Motor neuron (in vitro differentiated cells): ENCODE measurements at places on chromosomes 2 and 18. TPM values are rescaled to one million over a fixed set of nuclear protein-coding genes. Genes with fewer than 3 reads are reported as not detected.

GRCh38 chr18:79426376-79427300, 30.9 kb downstream of the NFATC1 start:
- no peak for ATAC-seq

DNA sequence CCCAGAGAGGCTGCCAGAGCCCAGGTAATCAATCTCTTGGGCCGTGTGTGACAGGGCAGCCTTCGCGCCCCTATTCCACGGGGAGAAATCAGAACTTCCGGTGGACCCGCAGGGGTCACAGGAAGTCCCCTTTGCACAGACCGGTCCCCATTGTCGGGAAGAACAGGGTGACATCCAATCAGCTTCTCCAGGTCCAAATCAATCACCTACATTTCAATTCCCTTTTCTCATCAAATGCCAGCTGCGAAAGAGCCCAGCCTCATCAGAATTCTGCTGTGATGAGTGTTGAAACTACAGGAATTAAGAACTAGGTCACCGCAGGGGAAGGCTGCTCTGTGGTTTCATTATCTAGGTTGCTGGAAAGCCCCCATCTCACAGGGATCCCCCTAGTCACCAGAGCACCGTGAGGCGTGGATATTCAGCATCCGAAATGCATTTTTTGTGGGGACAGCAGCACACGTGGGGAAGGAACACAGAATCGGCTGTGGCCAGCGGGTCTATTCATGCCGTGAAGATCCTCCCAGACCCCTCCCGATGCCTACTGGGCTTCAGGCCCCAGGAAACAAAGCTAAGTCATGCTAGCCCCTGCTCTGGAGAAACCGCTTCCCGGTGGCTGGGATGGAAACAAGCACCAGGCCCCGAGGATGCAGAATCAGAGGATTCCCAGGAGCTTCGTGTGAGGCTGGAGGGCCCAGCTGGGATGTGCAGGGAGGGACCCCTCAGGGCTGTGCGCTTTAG, 193.7 kb upstream of the ID2 start:
- ATAC-seq, result peak; percentile 90

GRCh38 chr2:176189681-176190641, 1.5 kb downstream of the HOXD1 start:
- ATAC-seq, result no peak

DNA sequence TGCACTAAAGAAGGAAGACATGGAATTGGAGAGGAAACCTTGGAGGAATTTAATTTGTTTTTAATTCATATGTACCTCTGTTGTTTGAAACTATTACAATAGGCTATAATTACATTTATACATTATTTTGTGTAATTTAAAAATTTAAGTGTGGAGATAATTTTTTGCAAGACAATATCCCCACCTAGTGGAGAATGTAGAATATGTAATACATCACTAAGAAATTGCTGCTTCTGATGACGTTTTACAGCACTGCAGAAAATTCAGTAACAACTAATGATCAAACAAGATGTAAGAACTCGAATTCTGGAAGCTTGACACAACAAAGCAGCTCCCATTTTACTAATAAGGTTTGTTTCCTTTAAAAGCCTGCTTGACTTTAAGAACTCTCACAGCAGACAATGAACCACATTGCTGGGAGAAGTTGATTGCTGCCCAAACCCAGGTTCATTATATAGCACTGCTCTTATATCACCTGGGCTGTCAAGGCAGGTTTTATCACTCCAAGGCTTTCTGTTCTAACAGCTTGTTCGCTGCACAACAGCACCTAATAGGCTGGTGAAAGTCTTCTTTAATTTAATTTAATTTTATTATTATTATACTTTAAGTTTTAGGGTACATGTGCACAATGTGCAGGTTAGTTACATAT, 53.4 kb downstream of the THADA start:
- no peak for ATAC-seq

DNA sequence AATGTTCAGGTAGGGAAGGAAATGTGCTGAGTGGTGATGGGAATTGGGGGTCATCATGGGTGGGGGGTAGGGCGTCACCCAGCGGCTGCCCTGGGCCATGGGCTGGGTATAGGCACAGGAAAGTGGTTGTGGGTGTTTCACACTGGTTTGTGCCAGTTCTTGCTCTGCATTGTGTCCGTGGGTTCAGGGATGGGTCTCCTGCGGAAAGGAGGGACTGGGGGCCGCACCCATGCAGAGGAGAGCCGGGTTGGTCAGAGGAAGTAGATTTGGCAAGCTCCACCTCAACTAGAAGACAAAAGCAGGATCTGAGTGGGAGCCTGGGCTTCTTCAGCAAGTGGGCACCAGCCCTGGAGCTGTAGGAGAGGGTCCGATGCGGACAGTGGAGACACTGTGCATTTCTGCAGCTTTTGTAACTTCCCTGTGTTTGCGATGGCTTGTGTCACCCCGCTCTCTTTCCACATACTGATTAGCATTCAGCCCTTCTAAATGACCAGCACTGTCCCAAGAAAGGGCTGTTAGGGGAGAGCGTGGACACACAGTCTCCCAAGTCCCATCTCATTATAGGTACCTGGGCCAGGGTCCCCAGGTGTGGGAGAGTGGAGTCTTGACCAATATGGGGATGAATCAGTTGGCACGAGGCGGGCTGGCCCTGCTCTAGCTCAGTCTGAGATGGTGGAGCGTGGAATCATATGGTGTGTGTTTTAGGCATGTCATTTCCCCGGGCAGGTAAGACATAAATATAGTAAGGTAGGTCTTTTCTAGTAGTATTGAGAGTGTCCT, 67.2 kb downstream of the LRRFIP1 start:
- ATAC-seq, result no peak

DNA sequence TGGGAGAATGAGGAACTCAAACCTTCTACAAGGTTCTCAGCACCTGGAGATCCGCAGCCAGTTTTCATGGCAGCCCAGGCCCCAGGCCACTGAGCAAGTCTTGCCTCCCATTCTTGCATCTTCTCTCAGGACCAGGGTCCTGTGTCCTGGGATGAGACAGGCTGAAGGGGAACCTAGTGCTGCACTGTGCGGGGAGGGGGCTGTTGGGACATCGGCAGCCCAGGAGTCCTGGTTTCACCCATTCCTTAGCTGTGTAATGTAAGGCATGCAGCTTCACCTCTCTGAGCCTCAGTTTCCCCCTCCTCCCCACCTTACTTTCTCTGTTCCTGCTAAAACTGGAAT, 43.9 kb downstream of the TNS1 start:
- ATAC-seq, result no peak

GRCh38 chr2:158677542-158677941, 117.6 kb upstream of the DAPL1 start:
- ATAC-seq, result peak; percentile 61

DNA sequence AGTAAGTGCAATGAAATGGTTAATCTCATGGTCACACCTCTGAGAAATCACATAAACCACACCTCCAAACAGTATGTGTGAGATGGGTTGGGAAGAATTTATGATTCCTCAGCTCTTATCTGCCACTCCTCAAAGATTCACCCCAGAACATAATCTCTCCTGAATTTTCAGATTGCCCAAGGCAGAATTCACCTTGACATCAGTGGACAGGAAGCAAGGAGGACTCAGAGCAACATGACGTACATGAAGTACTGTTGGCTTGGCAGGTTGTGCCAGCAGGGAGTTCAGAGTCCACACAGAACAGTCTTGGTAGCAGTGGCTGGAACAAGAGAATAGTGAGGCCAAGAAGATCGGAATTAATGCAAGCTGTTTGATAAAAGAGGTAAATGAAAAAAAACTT, 31.7 kb upstream of the CYBRD1 start:
- no peak for ATAC-seq

DNA sequence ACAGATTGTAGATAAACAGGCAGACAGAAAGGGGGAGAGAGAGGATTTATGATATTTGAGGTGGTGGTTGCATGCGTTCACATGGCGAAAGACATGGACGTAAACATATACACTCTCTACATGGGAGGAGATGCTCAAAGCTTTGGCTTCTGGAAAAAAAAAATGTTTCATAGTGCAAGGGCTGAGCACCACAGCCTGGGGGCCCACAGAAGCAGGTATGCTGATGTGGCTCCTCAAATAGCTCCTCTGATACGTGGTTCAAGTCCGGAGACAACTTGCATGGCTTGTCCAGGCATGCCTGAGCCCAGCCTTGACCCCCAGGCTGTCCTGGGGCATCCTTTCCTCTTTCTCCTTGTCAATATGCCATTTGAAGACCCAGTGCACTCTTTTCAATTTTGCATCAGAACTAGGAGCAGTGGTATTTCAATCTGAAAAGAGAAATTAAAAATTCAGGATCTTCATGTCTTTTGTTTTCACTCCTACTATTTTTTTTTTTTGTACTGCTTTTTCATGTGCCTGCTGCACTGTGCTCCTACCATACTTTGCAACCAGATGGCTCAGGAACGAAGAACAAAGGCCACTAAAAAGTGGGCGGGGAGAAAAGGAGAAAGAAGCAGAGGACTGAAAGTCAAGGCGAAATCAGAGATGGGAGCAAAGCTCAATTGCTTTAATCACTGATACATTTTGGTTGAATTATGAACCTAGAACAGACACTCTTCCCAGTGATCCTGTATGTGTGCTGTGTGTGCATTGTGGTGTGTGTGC, 495.7 kb upstream of the TCF4 start:
- peak; percentile 23 for ATAC-seq

GRCh38 chr2:224946895-224947294, 95.4 kb downstream of the DOCK10 start:
- ATAC-seq, result no peak

DNA sequence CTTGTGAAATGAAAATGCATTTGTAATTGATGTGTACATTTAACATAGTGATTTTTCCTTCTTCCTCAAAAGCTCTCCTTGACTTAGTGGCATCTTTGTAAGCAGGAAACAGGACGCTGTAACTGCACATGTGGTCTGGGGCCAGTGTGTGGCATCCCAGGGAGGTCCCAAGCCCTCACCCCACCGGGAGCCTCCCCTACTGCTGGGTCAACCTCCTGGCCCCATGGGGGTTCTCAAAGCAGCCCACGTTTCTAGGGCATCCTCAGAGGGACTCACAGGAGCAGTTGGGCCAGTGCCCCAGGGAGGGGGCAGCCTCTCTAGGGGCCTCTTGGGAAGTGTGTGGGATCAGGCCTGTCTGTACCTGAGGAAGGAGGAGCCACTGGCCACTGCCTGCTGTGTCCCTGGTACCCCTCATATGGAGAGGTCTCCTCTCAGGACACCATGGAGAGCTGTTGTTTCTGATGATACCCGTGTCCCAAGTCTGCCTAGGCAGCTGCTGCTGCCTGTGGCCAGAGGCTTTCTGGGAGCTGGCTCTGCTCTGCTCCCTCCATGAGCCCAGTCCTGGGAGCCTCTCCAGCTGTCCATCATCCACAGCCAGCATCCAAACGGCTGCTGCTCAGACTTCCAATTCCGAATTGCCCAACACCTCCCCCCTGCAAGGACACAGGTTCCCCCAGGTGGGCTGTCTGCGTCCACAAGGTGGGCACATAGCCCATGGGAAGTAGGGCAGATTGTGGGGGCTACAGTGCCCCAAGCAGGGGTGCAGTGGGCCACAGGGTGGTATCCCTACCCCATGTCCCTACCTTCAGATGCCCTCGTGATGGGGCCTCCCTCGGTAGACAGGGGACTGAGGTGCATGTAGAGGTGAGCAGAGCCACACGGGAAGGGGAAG, 13.4 kb downstream of the ARHGEF4 start:
- ATAC-seq, result no peak

GRCh38 chr2:230893338-230893737, 28.6 kb downstream of the ITM2C start:
- ATAC-seq, result no peak

DNA sequence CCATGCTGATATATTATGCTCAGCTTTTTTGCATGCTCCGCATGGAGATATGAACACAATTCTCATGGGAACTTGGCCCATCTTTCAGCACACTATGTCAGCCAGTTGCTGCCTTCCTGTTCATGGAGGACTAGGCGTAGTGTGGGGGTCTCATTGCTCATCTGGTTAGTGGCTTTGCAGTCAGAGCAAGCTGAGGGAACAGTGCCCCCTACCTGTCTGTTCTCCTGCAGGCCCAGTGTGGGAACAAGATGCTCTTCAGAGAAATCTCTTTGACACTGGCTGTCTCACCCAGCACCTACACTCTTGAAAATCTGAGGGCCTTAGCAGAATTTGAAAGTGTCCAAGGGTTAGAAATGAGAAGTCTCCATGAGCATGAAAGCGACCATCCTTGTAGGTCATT, 47.1 kb downstream of the SPTBN1 start:
- peak; percentile 18 for ATAC-seq

DNA sequence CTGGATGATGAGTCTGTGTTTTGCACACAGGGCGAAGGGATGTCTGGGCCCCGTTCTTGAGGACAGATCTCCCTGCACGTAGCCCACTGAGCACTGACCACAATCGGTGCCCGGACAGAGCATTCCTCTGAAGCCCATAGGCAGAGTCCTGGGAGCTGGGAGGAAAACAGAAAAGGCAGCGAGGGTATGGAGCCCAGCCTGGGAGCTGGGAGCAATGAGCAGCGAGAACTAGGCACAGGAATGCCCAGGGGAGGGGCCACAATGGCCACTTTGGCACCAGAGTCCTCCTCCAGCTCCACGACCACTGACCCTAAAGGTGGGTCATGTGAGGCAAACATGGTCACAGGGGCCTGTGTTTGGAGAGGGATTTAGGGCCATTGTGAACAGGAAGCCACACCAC, 333.9 kb downstream of the EIPR1 start:
- no peak for ATAC-seq

DNA sequence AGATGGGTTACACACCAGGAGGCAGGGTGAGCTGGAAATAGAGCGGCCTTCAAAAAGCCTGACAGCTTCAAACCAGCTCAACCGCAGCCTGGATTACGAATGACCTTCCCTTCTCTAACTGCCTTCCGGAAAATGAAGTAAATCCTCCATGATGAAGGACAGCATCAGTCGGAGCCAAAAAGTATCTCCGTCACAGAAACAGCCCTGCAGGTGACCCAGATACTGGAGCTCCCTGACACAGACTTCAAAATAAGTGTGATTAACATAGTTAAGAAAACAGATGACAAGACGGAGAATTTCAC, 10.3 kb upstream of the CIB4 start:
- no peak for ATAC-seq

DNA sequence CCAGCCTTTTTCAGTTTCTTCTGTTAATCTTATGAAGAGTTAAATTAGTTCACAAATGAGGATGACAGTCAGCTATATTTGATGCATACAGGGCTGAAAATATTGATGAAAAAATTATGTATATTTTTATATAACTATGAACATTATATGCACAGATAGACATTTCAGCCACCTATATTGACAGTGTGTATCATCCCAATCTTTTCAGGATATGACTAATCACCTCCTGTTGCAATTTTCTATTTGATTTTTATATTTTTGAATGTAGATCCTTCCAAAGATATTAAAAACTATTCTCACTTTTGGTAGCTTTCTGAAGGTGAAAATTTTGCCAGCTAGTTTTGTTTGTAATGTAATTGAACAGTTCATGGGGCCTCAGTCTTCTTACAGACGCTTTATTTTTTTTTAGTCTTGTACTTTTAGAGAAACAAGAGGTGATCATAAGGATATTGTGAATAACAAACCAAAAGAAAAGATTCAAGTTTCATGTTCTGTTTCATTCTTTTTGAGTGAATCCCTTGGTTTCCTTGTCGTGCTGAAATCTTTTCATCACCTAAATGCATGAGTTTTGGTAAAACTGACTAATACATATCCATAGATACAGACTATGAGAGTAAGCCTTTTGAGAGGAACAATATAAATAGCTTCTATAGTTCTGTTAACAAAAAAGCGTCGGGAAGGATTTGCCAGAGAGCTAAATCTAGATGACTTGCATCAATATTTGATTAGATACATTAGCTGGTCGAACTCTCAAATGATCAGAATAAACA, 123.1 kb downstream of the ARHGAP15 start:
- ATAC-seq, result no peak

ANKRD30BL gene
- 0.87 and 1.2 TPM in 2 replicates for total RNA-seq

CERKL gene
- 8.3 and 9.4 TPM in 2 replicates for total RNA-seq

SERPINB4 gene
- 0.29 TPM in 1 of 2 replicates, not detected in the other for total RNA-seq

MOB4 gene
- total RNA-seq, result 44.7 and 46.2 TPM in 2 replicates

ATOH8 gene
- 1.2 and 1.5 TPM in 2 replicates for total RNA-seq

ZNF2 gene
- 5.5 and 6.5 TPM in 2 replicates for total RNA-seq

RAX gene
- total RNA-seq, result 0.41 and 1.1 TPM in 2 replicates

NLRC4 gene
- 0.98 and 1.3 TPM in 2 replicates for total RNA-seq

ZNF532 gene
- 84.8 and 114 TPM in 2 replicates for total RNA-seq
